Mammary epithelial cell (primary cell): ENCODE measurements at places on chromosomes 7 and 10. TPM values are rescaled to one million over a fixed set of nuclear protein-coding genes. Genes with fewer than 3 reads are reported as not detected.

The GRM3 gene
- not detected for total RNA-seq

The MYO1G gene
- total RNA-seq, result 0.17 TPM

DNA sequence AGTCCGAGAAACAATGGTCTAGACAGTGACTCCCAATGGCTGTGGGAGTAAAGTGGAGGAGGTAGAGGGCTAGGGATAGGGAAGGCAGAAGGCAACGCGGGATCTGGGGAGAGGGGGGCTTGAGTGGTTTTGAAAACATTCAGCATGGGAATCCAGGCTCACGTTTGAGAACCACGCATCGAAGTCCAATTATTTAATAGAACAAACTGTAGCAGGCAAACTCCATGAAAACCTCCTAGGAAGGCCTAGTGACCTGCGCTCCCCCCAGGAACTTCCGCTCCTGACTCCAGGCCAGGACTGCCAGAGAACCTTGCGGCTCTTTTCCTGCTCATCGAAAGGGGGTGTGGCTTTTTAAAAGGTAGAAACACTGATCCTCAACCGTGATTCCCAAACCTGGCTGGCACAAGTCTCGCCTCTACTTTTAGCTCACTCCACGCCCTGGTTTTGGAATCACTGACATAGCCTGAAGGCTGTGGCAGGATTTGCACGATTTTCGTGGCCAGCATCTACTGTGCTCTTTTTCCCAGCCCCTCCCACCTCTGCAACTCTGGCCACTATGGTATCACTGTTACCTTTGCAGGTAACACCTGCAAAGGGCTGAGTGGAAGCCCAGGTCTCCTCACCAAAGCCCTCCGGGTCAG is 43.4 kb downstream of the MYOF start:
- DNase-seq, result peak; percentile 91

DNA sequence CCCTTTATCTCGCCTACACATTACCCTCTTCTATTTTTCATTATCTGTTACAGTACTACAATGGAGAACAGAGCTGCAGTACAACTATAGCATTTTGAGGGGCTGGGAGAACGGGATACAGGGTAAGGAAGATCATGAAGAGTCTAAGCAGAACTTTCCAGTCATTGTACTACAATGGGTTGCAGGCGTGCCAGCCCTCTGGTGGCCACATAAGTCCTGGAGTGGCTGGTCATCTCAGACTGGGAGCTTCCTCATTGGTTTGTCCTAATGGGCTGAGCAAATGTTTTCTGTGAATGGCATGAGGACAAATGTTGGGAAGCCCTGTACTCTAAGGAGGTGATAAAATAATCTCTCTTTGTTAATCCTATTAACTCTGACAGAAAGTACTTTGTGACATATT is 33.0 kb downstream of the TMEM106B start:
- no peak for DNase-seq

DNA sequence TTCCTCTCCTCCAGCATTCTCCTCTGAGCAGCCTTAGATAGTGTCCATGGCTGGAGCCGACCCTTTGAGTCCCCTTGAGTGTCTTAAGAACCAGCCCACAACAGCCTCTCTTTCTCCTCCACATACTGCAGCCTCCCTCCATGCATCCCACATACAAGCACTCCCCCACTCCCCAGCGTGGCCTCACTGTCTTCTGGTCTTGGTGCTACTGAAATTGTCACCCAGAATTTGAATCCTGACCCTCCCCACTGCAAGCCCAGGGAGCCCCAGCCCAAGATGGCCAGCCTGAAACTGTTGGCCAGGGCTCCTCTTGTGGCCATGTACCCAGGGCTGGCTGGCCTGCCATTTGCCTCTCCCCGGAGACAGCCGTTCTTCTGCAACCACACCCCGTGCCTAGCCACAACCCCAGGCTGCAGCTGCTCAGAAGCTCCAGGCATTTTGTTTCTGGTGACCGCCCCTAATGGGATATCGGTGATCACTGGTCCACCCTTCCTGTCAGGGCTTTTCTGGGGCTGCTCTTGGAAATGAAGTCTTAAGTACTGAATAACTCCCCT is 18.8 kb upstream of the SH2D4B start:
- DNase-seq, result no peak

GRCh38 chr10:65350611-65351010 is 1575.2 kb upstream of the LRRTM3 start:
- DNase-seq, result no peak

DNA sequence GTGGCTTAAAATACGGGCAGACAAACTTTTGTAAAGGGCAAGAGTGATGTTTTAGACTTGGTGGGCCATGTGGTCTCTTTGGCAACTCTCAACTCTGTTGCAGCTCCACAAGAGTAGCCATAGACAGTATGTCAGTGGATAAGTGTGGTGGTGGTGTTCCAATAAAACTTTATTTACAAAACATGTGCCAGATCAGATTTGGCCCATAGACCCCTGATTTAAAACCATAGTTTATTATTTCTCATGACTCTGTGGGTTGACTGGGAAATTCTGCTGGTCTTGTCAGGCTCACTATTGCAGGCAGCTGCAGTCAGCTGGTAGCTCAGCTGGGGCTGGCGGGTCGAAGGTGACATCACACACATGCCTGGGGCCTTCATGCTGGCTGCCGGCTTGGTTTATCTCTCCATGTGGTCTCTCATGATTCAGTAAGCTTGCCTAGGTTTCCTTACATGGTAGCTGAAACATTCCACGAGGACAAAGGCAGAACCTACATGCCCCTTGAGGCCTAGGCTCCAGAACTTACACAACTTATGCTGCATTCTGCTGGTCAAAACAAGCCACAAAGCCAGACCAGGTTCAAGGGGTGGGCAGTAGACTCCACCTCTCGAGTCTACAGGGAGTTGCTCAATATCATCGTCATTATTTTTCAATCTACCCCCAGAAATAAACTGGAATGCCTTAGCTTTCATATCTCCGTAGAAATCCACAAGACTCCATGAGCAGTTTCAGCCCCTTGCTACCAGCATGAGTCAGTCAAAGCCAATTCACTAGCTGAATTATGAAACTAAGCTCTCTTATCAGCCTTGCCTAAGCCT is 245.7 kb downstream of the WDR11 start:
- DNase-seq, result no peak

- DNase-seq, result no peak
These were observed 257.7 kb downstream of the ACTR3B start for GRCh38 chr7:153017223-153017622.

- DNase-seq, result no peak
These were observed 134.2 kb downstream of the DIP2C start for GRCh38 chr10:555281-555680.
